Naive thymus-derived CD4-positive, alpha-beta T cell (primary cell): ENCODE measurements at places on chromosomes 11 and 22.

GRCh38 chr11:130637566-130637965 lies 189.1 kb downstream of the ADAMTS15 start:
- DNase-seq: no peak

- no peak for DNase-seq
Observed at GRCh38 chr22:17792854-17793434, 18.7 kb upstream of the BID start.

DNA sequence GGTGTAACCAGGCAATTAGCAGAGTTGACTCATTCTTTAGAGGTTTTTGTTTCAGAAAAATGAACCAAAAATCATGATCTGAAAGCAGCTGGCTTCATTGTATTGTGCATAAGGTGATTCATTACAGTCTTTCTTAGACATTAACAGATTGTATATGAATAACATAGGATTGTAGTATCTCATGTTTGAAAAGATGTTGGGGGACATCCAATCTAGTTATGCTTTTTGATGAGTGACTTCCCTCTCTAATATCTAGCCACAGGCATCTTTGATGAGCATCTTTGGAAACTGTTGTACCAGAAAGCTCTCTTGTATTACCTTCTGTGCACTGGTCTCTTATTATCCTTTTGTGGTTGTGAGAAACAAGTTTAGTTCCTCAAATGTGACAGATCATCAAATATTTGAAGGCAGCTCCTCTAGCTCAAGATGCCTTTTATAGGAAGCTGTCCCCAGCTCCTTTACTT lies 8.3 kb downstream of the GRK3 start:
- DNase-seq: no peak

DNA sequence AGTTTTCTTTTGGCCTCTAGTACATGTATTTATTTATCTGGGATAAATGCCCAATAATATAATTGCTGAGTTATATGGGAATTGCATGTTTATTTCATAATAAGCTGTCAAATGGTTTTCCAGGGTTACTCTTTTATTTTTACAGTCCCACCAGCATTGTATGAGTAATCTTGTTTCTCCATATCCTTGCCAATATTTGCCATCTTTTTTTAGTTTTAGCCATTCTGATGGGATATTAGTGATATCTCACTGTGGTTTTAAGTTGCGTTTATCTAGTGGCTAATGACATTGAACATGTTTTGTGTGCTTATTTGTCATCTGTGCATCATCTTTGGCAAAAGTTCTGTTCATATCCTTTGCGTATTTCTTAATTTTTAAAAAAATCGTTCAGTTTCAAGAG lies 372.8 kb upstream of the CCDC179 start:
- DNase-seq: no peak

DNA sequence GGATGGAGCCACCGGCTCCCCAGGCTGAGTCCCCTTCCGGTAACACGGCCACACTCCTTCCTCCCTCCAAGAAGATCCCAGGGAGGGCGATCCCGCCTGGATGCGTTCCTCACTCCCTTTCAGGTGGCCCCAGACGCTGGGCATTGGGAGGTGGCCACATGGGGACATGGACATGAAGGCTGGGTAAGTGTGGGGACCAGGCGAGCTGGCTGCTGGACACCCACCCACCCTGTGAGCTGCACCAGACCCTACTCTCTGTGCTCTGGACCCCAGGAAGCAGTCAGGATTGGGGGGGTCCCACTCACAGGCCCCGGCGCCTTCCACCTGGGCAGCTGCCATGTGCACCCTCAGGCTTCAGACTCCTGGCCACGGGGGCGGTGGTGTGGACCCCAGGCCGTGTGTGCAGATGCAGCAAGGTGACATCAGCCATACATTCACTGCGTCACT lies 932.8 kb downstream of the BRD1 start:
- DNase-seq: no peak
